Activated naive CD4-positive, alpha-beta T cell (primary cell): ENCODE measurements at places on chromosomes 16 and 17.

DNA sequence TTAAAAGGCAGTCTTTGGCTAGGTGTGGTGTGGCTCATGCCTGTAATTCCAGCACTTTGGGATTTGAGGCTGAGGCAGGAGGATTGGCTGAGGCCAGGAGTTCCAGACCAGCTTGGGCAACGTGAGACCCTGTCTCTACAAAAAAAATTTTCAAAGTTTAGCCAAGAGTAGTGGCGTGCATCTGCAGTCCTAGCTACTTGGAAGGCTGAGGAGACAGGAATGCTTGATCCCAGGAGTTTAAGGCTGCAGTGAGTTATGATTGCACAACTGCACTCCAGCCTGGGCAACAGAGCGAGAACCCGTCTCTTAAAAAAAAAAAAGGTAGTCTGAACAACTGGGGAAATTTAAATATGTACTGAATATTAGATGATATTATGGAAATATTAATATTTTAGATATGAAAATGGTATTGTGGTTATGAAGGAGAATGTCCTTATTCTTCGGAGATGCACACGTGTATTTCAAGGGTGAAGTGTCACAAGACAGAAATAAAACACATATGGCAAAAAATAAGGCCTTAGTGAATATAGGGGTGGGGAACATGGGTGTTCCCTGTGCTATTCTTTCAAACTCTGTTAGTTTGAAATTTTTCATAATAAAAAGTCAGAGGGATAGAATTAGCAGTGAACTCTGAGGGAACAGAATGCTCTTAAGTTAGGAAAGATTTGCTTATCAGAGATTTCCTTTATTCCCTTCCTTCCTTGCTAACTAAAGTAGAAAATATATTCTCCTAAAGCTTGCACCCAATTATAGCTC, 144.7 kb downstream of the CDK5R1 start:
- DNase-seq, result no peak

- no peak for DNase-seq
Measured at GRCh38 chr16:17817260-17817659, 346.5 kb upstream of the XYLT1 start.

DNA sequence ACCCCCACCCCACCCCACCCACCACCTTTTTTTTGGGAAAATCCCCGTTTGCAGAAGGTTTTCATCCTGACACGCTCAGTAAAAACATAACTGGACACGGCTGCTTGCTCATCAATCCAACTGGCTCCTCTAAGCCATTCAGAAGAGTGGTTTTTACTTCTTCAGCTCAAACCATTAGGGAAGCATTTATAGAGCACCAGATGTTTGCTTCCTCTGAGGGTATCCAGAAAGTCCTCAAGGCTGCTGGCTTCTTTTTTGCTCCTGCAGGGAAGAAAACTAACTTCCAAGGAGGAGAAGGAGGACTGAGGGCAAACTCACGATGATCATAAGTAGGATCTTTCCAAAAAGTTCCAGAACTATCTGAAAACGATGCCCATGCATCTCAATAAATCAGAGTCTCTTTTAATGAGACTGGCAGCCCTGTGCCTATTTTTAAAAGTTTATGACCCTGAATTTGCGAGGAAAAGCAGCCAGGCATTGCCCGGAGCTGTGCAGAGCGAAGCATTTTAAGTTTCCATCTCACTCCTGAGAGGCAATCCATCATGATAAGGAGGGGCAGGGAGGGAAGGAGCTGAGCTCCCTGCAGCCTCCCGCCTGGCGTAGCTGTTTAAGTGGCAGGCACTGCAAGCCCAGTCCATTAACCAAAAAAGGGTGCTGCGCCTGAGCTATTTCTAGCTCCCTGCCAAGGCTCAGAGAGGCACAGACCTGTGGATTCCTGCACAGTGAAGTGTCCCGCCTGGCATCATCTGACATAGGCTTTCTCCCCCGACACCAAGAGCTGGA, 146.3 kb upstream of the FOXF1 start:
- DNase-seq, result no peak

DNA sequence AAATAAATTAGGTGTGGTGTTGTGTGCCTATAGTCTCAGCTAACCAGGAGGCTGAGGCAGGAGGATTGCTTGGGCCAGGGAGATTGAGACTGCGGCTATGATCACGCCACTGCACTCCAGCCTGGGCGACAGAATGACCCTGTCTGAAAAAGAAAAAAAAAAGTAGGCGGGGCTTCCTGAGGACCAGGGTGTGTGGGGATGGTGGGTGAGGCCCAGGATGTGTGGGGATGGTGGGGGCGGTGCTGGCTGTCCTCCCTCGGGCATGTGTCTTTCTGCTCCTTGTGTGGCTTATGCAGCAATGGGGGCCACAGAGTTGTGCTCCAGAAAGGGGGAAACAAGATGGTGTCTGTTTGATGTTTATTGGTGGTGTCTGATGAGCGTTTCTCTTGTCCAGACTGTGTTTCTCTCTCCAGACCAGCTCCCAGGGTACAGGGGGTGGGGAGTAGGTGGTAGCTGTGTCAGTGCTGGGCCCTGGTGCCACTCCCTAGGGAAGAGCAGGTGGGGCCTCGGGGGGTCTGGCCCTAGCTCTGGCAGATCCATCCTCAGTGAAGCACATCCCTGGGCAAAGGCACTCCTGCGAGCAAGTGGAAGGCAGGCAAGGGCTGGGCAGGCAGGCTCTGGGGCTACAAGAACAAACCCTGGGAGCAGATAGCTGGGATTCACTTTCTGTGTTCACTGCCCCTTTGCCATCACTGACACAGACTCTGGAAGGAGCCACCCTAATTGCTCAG, 2.3 kb downstream of the LCAT start:
- no peak for DNase-seq

GRCh38 chr17:18963126-18964017, 11.4 kb downstream of the SLC5A10 start:
- DNase-seq, result no peak
